ENCODE measurements at places on chromosomes 4 and X.

DNA sequence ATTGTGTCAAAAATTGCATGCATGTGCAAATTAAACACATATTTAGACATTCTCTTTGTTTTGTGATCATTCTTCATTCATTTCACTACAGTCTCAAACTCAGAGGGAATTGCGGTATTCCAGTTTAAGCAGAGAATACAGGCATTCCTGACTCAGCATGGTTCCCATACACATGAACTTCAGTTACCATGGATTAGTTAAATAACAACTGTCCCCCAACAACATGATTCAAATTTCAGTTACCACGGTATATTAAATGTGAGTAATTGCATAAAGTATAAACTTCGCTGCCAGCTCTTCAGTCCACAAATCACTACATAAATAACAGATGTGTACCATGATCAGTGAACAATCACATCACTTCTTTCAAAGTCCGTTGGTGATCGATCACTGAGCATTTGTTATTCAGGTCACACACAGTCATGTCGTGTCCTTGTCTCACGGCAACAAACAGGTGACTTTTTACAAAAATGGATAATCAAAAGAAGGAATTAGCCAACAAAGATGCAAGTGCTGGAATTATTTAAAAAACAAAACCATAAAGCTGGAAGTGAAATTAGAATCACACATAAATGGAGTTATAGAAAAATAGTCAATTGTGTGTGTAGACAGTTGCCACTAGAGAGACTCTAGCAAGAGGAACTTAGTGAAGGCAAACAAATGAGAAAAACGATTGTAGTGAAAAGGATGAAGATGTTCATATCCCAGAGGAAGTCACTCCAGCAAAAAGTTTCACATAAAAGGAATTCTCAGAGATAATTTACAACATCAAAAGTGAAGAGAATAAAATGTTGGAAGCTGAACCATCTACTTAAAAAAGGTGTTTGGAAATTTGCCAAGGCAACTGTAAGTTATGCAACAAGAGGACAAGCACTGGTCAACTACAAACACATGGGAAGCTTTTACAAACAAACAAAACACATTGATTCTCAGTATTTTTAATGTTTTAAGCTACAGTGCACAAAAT, 138.6 kb upstream of the SMARCAD1 start:
- ATAC-seq, result no peak

GRCh38 chr4:19880206-19880605, 371.5 kb upstream of the SLIT2 start:
- ATAC-seq, result no peak

GRCh38 chr4:8494218-8494617, 53.6 kb downstream of the TRMT44 start:
- ATAC-seq, result no peak

DNA sequence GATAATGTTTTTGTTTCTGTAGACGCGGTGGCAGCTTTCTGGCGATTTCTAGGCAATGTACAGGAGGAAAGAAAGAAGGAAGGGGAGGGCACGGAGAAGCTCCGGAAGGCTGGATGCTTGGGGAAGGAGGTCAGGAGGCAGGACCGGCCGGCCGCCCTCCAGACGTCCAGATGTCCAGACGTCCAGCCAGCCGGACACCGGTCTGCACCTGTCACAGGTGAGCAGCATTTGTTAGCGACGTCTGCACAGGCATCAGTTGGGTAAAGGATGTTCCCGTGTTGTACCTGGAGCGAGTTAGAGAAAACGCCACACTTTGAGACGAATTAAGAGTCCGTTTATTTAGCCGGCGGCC, 90.0 kb upstream of the PPP2R3B start:
- ATAC-seq, result no peak

- ATAC-seq, result no peak
Measured at GRCh38 chr4:183905081-183905592, at the start of gene STOX2. STOX2 (plus strand) TSS chr4:183905307; CDS start chr4:183906791, 1,484 bp downstream.
